ENCODE measurements at places on chromosomes 13 and 19. TPM values are rescaled to one million over a fixed set of nuclear protein-coding genes. Genes with fewer than 3 reads are reported as not detected.
A peak's percentile ranks its signal among the peaks of the same experiment; 100 is the strongest.

DNA sequence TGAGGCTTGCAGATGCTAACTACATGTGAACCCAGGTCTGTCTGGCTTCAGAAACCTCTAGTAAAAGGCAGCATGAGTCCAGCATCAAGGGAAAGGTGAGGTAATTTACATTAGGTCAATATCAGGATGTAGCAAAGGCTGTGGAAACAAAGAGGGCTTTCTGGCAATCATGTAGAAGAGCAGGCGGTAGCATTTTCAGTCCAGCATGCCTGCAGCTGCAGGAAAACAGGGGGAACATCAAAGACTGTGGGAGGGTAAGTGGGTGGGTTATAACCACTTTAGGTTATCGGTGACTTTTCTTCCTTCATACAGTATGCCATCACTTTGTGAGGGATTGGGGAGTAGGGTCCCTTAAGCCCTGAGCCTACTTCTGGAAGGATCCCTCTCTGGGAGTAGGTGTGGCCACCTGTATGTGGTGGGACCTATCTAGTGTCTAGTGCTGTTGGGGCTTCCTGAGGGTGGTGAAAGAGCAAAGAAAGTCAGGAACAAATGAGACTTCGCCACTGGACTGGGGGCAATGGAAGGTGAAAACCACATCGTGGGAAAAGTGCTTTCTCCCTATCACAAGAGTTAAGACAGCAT is 10.8 kb downstream of the SUGP2 start:
- H3K27ac ChIP-seq, result no peak overlapping the region
- peaks cover 3% of the 10 kb centered on the region for H3K36me3 ChIP-seq
- no peak for DNase-seq
- no peak overlapping the region for H3K4me3 ChIP-seq

- no peak overlapping the region for H3K4me3 ChIP-seq
- H3K4me1 ChIP-seq, result no peaks in the 10 kb centered on the region
- H3K27me3 ChIP-seq, result no peaks in the 10 kb centered on the region
- H3K27ac ChIP-seq, result no peak overlapping the region
- no peaks in the 10 kb centered on the region for H3K36me3 ChIP-seq
Measured at GRCh38 chr13:113275387-113275786, 21.7 kb upstream of the LAMP1 start.

FLT1 gene
- total RNA-seq, result 1.8 TPM

OVOL3 gene
- total RNA-seq, result not detected

DNA sequence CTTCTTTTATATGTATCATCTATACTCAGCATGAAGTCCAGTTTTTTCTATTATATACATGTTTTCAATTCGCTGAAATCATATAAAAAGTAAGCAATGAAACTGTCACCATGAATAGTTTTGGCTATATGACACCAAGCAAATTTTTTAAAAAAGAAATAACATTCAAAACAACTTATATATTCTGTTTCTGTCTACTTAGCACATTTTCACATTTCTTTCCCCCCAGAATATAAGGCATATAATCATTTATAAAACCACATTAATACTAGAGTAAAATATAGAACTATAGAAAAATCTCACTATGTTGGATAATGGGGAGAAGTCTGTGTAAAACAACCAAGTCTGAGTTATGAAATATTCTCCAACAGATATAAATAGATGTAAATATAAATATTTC is 33.1 kb downstream of the POSTN start:
- no peak overlapping the region for H3K27ac ChIP-seq
- H3K27me3 ChIP-seq, result no peaks in the 10 kb centered on the region
- no peaks in the 10 kb centered on the region for H3K4me1 ChIP-seq
- no peak for DNase-seq
- no peak overlapping the region for H3K4me3 ChIP-seq
- H3K36me3 ChIP-seq, result no peaks in the 10 kb centered on the region

SULT2B1 gene
- not detected for total RNA-seq

- H3K4me3 ChIP-seq, result no peak overlapping the region
- no peak overlapping the region for H3K27ac ChIP-seq
- H3K27me3 ChIP-seq, result no peaks in the 10 kb centered on the region
- peak; percentile 82 for DNase-seq
Measured at GRCh38 chr19:44657211-44657921, 13.7 kb downstream of the PVR start.

- H3K27ac ChIP-seq, result no peak overlapping the region
- H3K27me3 ChIP-seq, result no peaks in the 10 kb centered on the region
- peaks cover 14% of the 10 kb centered on the region for H3K4me1 ChIP-seq
Measured at GRCh38 chr19:35379992-35380391, 9.1 kb downstream of the GPR42 start.

DNA sequence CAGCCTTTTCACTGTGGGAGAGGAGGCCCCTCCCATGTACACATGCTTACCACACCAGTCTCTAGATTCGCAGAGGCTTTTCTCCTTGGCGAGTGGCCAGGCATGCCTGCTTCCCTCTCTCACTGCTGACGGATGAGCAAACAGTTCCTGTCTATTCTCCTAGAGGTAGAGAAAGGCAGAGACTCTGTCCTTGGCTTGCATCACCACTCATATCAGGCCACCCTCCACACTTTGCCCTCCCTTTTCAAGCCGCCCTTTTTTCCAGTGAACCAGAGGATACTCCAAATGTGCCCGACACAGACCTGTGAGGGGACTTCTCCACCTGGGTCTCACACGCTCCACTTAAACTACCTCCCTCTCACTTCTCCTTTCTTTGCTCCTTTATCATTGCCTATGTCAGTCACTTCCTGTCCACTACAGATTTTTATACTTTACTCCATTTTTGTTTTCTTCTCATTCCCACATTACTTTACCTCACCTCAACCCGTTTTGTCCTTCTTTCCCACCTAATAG is 284.6 kb downstream of the DNAJC15 start:
- H3K4me1 ChIP-seq, result peaks cover 11% of the 10 kb centered on the region
- peak; percentile 29 for DNase-seq
- no peaks in the 10 kb centered on the region for H3K27me3 ChIP-seq
- H3K36me3 ChIP-seq, result no peaks in the 10 kb centered on the region

GRCh38 chr19:46926170-46927071 is 65.6 kb downstream of the ARHGAP35 start:
- no peak for DNase-seq
- H3K27ac ChIP-seq, result no peak overlapping the region
- peaks cover 22% of the 10 kb centered on the region for H3K4me1 ChIP-seq
- no peak overlapping the region for H3K4me3 ChIP-seq

DNA sequence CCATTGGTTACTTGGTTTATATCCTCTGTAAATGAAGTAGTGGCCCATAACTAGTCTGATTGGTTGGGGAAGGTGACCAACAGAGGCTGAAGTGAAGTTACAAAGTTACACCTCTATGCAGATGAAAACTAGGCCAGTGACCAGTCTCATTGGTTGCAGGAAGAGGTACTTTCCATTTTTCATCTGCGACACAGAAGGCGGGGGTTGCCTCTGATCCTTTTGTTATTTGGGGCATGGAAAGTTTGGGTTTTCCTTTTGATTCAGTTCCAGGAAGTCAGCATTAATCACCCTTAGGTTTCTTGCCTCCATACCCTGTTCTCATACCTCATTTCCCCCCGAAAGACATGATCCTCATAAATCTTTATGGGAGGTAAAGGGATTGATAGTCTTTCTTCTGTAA is 20.2 kb downstream of the ZNF544 start:
- H3K27me3 ChIP-seq, result no peaks in the 10 kb centered on the region
- H3K4me3 ChIP-seq, result no peak overlapping the region
- peaks cover 74% of the 10 kb centered on the region for H3K36me3 ChIP-seq

PROZ gene
- not detected for total RNA-seq

SULT2A1 gene
- total RNA-seq, result not detected

- no peaks in the 10 kb centered on the region for H3K27me3 ChIP-seq
- no peaks in the 10 kb centered on the region for H3K36me3 ChIP-seq
- H3K4me3 ChIP-seq, result no peak overlapping the region
- peaks cover 39% of the 10 kb centered on the region for H3K4me1 ChIP-seq
- no peak overlapping the region for H3K27ac ChIP-seq
- DNase-seq, result no peak
Measured at GRCh38 chr19:37998801-37999308, 91.8 kb downstream of the SIPA1L3 start.

CAMSAP3 gene
- total RNA-seq, result 1.9 TPM

- no peak overlapping the region for H3K27ac ChIP-seq
- no peaks in the 10 kb centered on the region for H3K36me3 ChIP-seq
- DNase-seq, result no peak
- H3K4me1 ChIP-seq, result no peaks in the 10 kb centered on the region
- H3K4me3 ChIP-seq, result no peak overlapping the region
- H3K27me3 ChIP-seq, result no peaks in the 10 kb centered on the region
Measured at GRCh38 chr13:35744144-35744543, 267.7 kb upstream of the MAB21L1 start.

C19orf38 gene
- 2.5 TPM for total RNA-seq

GRCh38 chr19:39181500-39182173 is 15.1 kb upstream of the NCCRP1 start:
- no peaks in the 10 kb centered on the region for H3K36me3 ChIP-seq
- H3K4me3 ChIP-seq, result no peak overlapping the region
- DNase-seq, result no peak
- no peaks in the 10 kb centered on the region for H3K4me1 ChIP-seq
- H3K27me3 ChIP-seq, result no peaks in the 10 kb centered on the region
- H3K27ac ChIP-seq, result no peak overlapping the region

DNA sequence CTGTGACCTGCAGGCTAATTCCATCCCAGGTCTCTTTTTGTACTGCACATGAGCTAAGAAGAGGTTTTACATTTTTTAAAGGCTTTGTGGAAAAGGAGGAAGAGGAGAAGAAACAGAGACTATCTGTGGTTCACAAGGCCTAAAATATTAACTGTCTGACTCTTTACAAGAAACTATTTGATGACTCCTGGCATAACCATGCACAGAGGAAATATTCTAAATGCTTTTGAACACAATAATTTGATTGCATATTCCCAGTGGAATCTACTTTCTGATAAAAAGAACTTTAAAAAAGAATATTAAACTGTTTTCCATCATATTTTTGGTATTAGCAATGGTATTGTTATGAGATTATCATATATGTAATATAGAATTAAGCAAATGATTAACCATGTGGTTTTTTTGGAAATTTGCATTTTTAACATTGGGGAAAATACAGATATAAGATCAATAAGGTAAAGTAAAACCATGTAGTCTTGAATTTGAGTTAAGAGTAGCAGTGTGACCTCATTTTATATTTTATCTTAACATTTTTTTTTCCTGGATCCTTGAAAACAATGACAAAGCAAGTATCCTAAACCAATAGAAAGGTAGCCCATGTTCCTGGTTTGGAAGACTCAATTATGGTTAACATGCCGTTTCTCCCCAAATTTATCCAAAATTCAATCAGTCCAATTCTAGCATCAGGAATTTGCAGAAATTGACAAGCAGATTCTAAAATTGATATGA is 251.0 kb downstream of the UQCRFS1 start:
- H3K27ac ChIP-seq, result no peak overlapping the region
- H3K4me1 ChIP-seq, result no peaks in the 10 kb centered on the region

GRCh38 chr13:25371875-25372283 is at the start of gene ATP8A2:
Gene ATP8A2, plus strand, starts transcription at chr13:25371974. Its CDS starts 239 bp downstream, at chr13:25372213.
- peaks cover 14% of the 10 kb centered on the region for H3K4me1 ChIP-seq
- H3K4me3 ChIP-seq, result peak within 1 kb of the TSS; percentile 8
- no peaks in the 10 kb centered on the region for H3K36me3 ChIP-seq
- no peak within 1 kb of the TSS for H3K27ac ChIP-seq
- DNase-seq, result peak; percentile 10

DNA sequence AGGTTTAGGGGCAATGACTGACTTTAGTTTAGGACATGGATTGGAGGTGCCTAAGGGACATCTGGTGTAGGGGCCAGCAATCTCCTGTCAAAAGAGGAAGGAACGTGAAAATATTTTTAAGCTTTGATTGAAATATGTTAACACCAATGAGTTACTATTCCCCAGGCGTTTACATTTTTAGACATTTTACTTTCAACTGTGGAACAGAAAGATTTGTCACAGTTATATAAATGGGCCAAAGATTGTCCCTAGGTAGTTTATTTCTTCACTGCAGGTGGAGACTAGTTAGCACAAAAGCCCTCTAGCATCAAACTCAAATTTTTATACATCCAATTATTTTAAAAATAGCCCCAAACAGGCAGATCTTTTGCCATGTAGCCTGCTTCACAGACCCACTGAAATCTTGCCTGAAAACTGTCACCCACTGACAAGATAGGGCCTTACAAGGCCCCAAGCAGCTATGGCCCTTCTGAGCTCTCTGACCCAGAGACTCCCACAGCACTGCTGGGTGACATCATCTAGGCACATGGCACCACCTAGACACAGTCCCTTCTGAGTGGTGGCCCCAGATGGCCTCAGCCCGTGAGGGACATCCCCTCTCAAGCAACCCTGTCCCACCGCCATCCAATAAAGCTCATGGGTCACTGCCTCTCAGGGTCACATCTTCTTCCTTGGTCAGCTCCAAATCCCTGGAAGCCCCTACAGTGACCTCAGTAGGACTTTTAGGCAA is 64.8 kb upstream of the DOCK9 start:
- H3K4me3 ChIP-seq, result no peak overlapping the region
- H3K27me3 ChIP-seq, result peaks cover 50% of the 10 kb centered on the region
- H3K27ac ChIP-seq, result no peak overlapping the region

- H3K27me3 ChIP-seq, result no peaks in the 10 kb centered on the region
- peaks cover 70% of the 10 kb centered on the region for H3K4me1 ChIP-seq
- no peaks in the 10 kb centered on the region for H3K36me3 ChIP-seq
- no peak overlapping the region for H3K4me3 ChIP-seq
Measured at GRCh38 chr19:41530761-41531301, 45.1 kb upstream of the CEACAM21 start.

DNA sequence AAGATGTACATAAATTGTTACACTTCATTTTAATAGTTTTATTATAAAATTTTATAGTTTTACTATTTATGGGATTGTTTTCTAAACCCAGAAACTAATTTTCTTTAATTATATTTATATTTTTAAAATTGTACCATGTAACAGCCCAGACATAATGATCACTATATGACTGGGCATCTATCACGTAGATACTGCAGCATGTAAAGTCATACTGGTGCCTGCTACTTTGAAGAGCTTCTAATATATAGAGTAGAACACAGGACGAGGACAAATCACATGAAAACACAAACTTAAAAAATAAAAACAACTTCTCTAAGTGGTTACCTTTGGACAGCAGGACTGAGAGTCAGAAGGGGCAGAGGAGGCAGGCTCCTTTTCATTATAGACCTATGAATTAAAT is 5.3 kb downstream of the ELF1 start:
- H3K36me3 ChIP-seq, result peaks cover 39% of the 10 kb centered on the region
- H3K4me1 ChIP-seq, result peaks cover 42% of the 10 kb centered on the region
- no peak for DNase-seq
- no peak overlapping the region for H3K4me3 ChIP-seq

GRCh38 chr13:97781891-97782305 is 171.6 kb upstream of the IPO5 start:
- DNase-seq, result no peak
- no peaks in the 10 kb centered on the region for H3K4me1 ChIP-seq
- H3K27me3 ChIP-seq, result no peaks in the 10 kb centered on the region
- no peaks in the 10 kb centered on the region for H3K36me3 ChIP-seq
- H3K4me3 ChIP-seq, result no peak overlapping the region
